ENCODE measurements at places on chromosomes 16 and 17.

DNA sequence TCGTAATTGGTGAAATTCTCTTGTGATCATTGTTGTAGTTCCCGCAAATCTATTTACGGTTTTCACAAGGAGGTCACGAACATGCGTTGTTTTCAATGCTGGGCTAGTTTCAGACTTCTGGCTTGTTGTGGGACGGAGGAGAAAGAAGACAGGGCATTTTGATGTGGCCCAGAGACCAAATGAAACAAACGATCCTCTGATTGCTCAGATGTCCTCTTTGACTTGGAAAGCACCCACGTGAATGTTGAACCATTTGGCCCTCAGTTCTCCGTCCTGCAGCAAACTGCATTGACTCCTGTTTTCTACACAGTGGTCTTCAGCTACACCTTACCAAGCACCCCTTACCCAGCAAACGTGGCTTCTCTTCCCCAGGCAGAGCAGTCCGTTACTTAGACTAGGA, 391.0 kb downstream of the WWOX start:
- DNase-seq = no peak

DNA sequence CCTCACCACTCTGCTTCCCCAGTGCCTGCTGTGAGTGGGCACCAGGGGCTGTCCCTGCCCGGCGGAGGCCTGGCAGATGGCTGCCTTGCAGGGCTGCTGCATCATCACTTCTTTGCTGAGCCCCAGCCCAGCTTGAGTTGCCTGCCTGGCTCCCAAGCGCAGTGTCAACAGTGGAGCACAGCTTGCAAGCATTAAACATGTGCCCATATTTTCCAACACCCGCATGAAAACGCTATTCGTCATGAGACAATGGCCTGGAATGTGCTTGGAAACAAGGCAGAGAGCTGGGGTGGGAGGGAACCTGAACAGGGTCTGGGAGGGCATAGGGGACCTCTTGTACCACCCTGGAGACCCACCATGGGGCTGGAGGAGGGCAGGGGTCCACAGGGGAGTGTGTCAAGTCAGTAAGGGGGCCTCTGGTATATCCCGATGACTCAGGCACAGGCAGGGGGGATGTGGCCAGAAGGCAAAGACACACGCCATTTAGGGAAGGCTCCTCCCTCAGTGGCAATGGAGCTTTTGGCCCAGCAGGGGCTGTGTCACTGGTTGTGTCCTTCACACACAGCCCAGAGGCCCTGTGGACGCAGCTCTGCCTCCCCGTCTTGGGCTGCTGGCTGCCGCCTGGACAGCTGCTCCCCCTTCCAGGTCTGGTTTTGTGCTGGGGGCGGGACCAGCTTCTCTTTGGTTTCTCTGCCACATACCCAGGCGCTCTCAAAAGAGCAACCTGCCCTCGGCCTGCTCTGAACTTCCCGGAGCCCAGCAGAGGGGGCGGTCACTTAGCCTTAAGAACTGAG, 17.4 kb upstream of the MTSS2 start:
- DNase-seq = no peak

DNA sequence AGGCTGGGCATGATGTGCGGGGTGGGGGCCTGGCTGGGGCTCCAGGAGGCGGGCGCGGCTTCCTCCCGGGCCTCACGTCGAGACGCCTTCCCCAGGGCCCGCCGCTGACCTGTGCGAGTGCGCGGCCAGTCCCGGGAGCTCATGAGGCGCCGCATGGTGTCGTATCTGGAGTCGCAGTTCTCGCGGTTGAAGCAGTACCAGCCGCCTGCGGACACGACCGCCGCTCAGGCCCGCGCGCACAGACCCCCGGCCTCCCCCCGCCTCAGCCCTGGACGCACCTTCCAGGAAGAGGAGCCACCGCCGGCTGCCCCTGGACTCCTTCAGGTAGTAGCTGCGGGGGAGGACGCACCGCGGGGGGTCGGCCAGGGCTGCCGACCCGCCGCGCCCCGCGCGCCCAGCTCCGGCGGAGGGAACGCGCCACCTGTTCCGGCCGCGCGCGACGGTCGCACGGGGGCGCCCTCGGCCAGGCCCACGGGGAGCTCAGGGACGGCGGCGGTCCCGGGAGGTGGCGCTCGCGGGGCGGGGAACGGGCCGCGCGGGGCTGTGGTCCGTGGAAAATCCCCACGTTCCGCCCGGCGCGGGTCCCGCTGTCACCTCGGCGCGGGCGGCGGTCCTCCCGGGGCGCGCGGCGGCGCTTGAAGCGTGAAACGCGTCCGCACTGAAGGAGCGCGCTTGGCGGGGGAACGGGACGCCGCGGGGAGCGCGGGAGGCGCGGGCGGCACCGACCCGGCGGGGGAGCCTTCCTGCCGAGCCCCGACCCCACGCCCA, 1.4 kb downstream of the NOTUM start:
- DNase-seq = peak; percentile 88

DNA sequence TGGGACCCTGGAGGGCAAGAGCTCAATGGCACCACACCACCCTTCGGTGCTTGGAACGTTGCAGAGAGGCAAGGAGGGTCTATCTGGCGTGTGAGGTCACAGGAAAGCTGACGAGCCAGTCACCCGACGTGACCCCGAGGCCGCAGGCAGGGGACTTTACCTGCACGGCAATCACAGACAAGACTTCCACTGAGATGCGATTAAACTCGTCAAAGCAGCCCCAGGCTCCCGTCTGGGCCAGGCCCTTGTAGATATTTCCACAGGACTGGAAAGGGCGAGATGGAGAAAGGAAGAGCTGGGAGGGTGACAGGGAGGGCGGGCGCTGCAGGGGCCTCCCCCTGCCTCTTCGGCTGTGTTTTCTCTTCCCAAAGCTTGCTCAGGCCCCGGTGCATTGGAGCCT, 78.3 kb downstream of the DNAH17 start:
- DNase-seq = no peak

GRCh38 chr17:81448442-81448841, 53.2 kb downstream of the BAHCC1 start:
- no peak for DNase-seq

DNA sequence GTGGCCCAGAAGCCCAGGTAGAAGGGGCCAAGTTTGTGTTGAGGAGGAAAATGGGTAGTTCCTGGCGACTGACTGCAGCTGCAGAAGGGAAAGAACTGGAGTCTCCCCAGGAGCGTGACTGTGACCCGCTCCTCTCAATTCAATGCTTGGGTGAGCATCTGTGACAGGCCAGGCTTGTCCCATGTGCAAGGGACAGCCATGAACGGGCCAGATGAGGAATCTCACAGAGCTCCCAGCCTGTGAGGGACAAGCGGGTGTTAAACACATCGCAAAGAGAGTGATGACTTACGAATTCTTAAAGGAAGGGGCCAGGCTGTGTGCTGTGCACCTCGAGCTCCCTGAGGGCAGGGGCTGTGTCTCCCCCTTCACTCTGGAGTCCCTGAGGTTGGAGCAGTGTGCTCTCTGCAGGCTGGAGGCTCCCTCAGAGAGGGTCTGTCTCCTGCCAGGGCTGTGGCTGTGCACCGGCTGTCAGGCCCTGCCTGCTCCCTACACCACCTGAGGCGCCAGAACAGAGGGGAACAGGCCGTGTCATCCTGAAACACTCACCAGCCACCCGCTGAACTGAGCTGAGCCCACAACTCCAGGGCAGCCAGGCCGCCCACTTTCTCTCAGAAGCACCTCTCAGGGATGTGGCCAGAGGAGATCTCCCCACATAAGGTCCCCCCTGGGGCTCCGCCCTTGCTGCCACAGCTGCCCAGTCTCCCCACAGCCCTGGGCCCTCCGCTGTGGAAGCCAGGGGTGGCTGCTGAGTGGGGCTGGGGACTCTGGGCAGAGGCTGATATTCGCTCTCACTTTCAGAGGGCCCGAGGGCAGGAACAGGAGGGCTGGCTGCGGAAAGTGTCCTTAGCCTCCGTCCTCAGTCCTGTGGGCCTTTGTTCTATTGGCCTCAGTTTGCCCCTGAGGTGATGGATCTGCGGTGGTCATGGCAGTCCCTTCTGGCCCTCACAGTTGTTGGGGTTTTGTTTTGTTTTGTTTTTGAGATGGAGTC, 25.7 kb upstream of the NXPH3 start:
- no peak for DNase-seq

GRCh38 chr17:17978481-17979424, 6.1 kb downstream of the DRC3 start:
- no peak for DNase-seq
